ENCODE measurements at places on chromosomes 5 and 9. TPM values are rescaled to one million over a fixed set of nuclear protein-coding genes. Genes with fewer than 3 reads are reported as not detected.
A peak's percentile ranks its signal among the peaks of the same experiment; 100 is the strongest.

GRCh38 chr5:167857321-167857720 lies 434.1 kb upstream of the WWC1 start:
- DNase-seq = no peak

SEMA5A gene
- 27.5 TPM for polyA plus RNA-seq

GRCh38 chr5:68557162-68557936 lies 341.8 kb downstream of the PIK3R1 start:
- no peak for DNase-seq

ZBTB26 gene
- polyA plus RNA-seq = 8.4 TPM

NUP214 gene
- polyA plus RNA-seq = 34.7 TPM

ARID3C gene
- 0.18 TPM for polyA plus RNA-seq

GRCh38 chr9:117249799-117250198 lies 165.1 kb downstream of the ASTN2 start:
- DNase-seq = no peak

PRDM9 gene
- not detected for polyA plus RNA-seq

DNA sequence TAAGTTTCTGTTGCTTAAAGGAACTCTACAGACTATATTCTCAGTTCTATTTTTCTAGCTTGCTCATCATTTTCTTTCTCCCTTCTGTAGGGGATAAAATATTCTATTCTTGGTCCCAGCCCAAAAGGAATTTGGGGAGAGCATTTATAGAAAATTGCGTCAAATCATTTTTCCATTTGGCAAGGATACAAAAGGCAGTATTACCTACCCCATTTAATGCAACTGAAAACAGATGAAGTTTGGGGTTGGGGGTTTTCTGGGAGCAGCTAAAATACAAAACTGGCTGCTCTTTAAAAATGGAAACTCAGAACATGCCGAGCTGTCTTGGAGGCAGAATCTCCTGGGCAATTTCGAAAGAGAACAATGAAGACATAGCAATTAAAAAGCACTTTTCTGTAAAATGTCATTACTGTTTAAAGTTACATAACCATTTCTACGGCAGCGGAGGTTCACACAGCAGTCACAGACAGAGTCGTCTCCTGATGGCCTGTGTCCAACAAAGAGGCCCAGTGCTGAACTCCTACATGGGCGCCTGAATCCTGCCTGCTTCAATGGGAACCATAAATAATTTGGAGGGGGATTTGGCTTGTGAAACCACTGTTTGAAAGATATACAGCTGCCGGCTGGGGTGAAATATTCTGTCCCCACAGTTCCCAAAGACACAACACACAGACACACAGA lies 152.4 kb downstream of the BRINP1 start:
- DNase-seq = peak; percentile 72

- DNase-seq = no peak
Observed at GRCh38 chr5:40006260-40006659, 581.5 kb upstream of the DAB2 start.

DNA sequence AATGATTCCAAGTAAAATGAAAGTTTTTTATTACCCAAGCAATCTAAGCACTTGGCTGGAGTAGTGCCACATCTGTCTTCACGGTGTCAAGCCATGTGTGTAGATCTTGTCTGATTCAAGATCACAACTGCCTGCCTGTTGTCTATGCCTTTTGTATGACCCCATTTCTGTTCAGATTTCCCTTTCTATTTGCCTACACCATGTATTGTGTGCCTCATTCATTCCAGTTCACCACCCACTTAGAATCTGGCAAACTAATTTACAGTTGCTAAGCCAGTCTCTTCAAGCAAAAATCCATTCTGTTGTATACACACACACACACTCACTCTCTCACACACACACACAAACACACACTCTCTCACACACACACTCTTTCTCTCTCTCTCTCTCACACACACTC lies 33.7 kb downstream of the GLDC start:
- no peak for DNase-seq

DNA sequence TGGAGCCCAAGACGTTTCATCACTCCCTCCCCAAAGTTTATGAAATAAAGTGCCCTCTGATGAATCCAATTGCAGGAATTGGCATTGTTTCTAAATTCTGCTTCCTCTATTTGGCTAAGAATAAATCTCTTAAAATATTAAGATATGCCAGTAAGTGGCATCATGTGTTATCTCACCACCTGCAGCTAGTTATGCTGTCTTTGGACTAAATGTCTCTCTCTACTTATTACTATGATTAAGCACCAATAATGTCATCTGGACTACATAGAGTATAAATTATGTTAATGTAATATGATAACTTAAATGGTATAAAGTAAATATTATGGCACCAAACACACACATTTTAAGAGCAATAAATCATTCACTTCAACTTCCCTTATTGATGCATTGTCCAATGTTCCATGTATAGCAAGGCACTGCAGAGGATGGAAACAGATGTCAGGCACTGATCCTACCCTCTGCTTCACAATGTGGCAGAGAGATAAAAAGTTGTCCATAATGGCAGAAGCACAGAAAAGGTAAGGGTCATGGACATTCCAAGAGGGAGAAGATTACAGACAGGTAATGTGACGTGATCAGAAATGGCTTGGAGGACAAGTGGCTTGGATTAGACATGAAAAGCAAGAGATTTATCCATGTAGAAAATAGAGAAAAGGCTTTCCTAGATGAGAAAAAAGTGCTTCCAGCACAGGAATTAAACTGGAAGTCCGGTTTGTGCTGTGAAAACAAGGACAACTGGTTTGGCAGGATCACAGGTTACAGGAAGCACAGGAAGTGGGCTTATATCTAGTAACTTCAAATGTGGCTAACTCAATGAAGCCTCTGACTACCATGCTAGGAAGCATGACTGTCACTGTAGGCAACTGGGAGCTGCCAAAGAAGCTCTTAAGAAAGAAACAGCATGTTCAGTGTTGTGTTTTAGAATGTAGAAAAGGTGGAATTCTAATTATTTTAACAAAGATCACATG lies 26.7 kb downstream of the MARCHF11 start:
- no peak for DNase-seq

DNA sequence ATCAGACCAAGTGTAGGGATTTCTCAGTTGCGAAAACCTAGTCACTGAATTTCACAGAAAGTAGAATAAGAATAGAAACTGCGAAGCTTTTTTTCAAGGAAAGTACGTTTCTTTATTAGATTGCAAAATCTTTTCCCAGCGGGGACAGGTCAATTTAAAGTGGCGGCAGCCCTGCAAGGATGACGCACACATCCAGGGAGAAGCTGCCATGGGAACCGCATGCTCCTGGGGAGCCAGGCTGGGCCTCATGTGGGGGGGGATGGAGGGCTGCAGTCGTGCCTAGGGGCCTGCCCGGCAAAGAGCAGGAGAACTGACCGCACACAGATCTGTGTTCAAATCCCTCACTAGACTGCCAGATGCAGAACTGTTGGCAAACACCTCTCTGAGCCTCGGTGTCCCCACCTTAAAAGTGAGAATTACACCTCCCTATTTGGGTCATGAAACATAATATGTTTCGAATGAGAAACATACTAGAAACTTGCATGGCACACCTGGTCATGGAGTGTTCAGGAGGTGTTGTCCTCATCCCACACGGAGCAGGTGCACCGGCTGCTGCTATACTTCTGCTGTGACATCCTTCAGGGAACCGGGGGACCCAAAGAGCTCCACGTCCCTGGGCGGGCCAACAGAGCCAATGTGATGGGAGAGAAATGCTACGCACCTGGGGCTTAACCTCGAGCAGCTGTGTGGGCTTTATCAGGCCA lies 127.8 kb upstream of the PHYKPL start:
- DNase-seq = no peak

DNA sequence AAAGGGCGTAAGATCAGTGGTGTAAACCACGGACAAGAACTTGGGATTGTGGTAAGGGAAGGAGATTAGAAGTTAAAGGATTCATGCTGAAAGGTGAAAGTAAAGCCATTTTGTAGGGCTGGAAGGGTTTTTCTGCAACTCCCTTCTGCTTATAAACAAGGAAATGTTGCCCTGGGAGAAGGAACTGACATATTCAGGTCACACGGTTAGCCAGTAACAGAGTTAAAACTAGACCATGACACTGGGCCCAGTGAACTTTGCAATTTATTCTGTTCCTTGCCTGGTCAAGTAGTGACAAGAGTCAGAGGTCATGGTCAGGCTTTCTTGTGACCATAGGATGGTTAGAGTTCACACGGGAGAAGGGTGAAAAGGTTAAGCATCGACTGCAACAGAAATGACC lies 323.3 kb downstream of the DMRT2 start:
- no peak for DNase-seq

HSPB3 gene
- polyA plus RNA-seq = 123 TPM

- DNase-seq = no peak
Observed at GRCh38 chr5:168109441-168109840, 182.0 kb upstream of the WWC1 start.

LIX1 gene
- polyA plus RNA-seq = 4.2 TPM

LCN9 gene
- not detected for polyA plus RNA-seq

HK3 gene
- polyA plus RNA-seq = 1.4 TPM

All from hindlimb muscle (tissue), 1 donor.